ENCODE measurements at places on chromosomes 4 and X.
A peak's percentile ranks its signal among the peaks of the same experiment; 100 is the strongest.

- DNase-seq = no peak
Measured at GRCh38 chr4:77994194-77994721, 62.9 kb upstream of the FRAS1 start.

DNA sequence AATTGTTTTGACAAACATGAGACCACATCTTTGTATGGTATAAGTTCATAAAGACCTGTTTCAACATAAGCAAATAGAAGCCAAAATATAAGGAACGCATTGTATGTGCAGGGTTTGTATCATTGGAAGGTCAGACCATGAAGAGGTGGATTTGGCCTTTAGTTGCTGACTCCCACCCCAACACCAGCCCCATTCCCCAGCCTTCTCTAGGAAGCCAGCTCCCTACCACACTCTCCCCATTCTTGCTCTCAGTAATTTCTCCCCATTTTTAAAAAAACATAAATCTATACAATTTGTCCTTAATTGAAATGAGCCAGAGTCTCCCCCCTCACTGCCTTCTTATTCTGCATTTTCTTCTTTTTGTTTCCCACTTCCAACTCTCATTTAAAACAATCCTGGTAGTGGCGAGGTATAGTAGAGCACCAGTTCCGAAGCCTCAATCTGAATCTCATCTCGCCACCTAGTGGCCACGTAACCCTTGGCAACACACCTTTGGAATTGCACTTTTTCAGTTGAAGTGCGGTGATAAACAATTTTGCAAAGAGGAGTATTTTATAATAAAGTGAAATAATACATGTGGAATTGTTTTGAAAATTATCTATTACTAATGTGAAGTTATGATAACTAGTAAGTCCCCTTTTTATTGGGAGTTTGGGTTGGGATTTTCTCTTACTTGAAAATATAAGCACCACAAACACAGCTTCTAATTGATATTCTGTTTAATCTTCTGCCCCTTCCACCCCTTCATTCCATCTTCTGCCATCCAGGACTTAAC lies 126.6 kb downstream of the ASB9 start:
- DNase-seq = peak; percentile 10

DNA sequence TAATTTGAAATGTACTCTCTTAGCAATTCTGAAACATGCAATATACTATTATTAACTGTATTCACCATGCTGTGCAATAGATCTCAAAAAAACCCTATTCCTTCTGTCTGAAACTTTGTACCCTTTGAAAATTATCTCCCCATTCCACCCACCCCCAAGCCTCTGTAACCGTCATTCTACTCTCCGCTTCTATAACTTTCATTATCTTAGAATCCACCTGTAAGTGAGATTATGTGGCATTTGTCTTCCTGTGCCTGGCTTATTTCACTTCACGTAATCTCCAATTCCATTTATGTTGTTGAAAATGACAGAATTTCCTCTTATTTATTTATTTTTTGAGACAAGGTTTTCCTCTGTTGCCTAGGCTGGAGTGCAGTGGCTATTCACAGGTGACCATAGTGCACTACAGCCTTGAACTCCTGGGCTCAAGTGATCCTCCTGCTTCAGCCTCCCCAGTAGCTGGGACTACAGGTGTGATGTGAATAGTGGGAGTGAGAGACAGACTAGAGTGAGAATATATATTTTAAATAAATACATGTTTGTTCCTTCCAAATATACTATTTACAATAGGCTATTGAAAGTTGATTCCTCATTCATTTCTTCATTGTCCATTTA lies 30.5 kb downstream of the VSIG4 start:
- no peak for DNase-seq

DNA sequence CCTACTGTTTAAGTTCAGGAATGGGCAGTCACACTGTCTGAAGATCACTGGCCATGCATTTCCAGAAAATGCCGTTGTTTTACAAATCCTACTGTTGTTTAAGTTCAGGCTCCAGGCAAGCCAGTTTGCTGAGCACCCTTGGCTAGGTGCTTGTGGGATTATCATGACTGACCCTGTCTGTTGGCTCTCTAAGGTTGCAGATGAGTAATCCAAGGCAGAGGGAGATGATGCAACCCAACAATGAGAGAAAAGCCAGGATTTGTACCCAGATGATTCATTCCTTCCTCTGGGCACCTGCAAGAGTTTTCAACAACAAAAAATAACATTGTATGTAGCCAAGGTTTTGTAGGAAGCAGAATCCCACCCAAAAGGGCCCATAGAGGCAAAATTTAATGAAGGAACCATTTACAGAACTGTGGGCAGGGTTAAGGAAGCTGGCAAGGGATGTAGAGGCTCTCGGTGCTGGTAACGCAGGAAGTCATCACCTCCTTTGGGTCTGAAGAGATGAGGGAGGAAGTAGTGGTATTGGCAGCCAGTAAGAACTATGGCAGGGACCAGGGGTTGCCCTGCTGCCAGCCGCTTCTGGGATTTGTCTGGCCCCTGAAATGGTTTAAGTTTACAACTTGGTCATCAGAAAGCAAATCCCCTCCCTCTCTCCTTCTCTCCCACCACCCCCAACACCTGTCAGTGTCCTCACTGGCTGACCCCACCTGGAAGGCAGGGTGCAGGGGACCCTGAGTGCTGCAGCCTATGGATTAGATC lies 54.8 kb downstream of the MSX1 start:
- no peak for DNase-seq

- no peak for DNase-seq
Measured at GRCh38 chr4:149631629-149632028, 184.0 kb downstream of the IQCM start.

GRCh38 chr4:141416219-141416618 lies 195.5 kb downstream of the ZNF330 start:
- no peak for DNase-seq

DNA sequence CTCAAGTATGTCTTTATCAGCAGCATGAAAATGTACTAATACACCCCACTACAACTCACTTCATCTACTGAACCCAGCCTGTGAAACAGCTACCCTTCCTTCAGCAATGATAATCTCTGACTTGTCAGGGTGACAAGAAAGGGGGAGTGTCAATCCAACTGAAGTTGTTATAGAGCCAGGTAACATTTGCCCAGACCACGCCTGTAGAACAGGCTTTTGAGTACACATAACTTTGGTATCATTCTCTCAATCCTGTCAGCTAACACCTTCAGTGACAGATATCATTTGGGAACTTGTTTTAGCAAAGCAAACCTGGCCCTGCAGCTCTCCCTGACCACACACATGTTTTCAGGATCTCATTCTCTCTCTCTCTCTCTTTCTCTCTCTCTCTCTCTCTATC lies 592.2 kb downstream of the SMARCA1 start:
- DNase-seq = no peak

GRCh38 chr4:20370274-20370673 lies 118.6 kb downstream of the SLIT2 start:
- DNase-seq = no peak

DNA sequence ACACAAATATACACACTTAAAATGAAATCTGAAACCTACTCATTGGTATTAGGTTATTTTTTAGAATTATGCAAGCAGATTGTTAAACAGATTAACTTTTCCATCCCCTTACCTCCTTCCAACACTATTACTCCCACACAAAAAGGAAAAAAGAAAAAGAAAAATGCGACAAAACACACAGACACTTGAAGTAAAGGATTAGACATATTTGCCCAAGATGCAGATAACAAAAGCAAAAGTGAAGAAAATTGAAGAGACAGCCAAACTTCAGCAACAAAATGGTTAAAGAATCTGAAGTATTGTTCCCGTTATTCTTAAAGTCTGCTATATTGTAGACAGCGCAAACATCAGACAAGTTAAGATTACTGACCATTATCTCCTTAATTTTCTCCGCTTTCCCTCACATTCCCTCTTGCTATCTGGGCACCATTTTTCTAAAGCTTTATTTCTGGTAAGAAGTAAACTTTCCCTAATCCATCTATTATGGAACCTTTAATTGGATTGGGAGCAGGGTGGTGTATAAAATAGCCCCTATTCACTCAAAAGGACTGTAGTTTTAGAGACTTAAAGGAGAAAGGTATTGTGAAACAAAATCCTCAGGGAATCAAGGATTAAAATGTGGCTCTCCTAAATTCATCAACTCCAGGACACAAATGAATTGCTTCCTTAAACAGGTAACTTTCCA lies 34.7 kb upstream of the MAB21L2 start:
- DNase-seq = no peak

DNA sequence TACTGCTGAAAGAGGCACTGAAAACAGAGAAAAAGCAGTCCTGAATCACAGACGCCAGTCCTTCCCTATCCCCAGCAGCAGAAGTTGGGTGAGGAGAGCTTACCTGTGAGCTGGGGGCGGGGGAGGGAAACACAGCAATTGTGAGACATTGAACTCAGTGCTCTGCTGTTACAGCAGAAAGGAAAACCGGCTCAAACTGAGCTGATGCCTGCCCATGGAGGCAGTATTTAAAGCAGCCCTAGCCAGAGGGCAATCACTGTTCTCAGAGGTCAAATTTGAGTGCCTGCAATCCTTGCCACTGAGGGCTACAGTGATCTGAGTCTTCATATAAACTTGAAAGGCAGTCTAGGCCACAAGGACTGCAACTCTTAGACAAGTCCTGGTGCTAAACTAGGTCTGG lies 220.7 kb downstream of the GRXCR1 start:
- DNase-seq = no peak

GRCh38 chrX:2188330-2188792 lies 312.4 kb downstream of the DHRSX start:
- DNase-seq = no peak

DNA sequence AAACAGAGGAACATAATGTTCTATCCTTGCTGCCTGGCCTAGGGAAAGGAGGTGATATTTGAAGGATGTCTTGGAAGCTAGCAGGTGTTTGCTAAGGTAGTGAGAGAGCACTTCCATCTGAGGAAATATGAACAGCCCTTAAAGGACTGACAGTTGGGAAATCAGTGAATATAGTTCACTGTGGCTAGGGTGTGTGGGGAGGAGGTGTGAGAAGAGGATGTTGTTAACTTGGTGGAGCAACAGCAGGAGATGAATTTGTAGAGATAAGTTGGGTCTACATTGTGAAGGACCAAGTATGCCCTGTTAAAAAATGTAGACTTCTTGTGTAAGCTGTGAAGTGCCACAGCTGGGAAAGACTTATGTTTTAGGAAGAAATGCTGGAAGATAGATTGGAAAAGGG lies 25.5 kb downstream of the TBC1D19 start:
- DNase-seq = no peak

DNA sequence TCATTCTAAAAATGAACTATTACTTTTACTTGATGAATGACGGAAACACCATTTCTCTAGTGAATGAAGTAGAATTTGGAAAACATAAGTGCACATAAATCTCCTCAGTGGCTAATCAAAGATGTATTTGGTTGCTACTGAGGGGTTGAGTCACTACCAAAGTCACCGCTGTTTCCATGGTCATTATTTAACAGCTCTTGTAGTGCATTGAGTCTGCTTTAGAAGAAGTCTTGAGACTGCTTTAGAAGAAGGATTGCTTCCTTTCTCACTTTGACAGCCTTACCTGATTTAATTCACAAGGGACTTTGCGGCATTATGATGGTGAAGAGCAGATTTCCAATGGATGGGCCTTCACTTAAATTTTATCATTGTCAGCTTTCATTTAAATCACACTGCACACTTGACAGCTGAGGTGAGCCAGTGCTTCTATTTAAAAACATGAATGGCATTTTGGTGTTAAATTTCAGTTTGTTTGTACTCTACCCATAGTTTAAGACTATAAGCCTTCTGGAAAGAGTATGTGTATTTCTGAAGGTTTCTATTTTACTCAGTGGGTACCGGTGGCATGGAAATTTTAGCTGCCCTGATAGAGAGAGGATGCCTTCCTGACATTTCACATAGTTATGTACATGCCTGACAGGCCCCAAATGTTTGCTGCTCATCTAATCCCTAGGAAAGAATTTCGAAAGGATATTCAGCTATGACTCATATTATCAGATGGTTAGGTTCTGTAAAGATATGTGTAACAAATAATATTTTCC lies 9.5 kb downstream of the ASB5 start:
- no peak for DNase-seq

DNA sequence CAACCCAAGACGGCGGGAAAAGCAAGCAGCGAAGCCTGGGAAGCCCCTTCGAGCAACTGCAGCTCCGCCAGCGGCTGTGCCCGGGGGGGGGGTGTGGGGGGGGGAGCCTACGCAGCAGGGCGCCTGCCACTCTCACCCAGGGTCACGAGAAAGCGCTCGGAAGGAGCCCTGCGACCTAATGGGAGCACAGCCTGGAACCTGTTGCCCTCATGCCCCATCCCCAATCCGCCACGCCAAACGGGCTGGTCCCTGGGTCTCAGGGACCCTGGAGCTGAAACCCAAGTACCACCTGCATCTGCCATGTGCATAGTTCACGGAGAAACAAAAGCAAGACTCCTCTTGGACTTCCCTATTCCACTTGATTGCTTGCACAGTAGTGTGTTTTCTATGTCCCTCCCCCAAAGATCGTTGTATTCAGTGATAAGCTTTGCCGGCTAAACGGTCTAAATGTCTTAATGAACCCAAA lies 359 bp upstream of the GAB3 start:
- no peak for DNase-seq

- DNase-seq = no peak
Measured at GRCh38 chr4:152185786-152186550, 349.9 kb downstream of the FBXW7 start.

- DNase-seq = no peak
Measured at GRCh38 chrX:39000802-39001201, 199.5 kb downstream of the MID1IP1 start.

DNA sequence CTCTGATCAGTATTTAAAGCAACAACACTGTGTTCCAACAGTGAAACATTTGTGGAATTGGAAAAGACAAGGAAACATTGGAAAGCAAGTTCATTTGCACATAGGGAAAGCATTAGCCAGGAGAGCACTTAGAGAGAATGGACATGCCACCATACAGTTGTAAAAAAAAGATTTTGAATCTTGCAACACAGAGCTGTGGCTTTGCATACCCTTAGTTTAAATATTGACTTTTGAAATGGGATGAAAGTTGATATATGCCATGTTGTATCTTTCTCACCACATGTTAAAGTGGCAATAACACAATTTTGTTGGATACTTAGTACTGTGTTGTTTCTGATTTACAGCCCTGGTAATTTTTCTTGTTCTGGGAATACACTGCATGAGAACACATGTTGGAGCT lies 208.1 kb downstream of the BMPR1B start:
- DNase-seq = no peak

- no peak for DNase-seq
Measured at GRCh38 chr4:17134100-17134499, 235.7 kb upstream of the LDB2 start.

GRCh38 chr4:139212900-139213299 lies 35.9 kb upstream of the ELF2 start:
- DNase-seq = no peak

DNA sequence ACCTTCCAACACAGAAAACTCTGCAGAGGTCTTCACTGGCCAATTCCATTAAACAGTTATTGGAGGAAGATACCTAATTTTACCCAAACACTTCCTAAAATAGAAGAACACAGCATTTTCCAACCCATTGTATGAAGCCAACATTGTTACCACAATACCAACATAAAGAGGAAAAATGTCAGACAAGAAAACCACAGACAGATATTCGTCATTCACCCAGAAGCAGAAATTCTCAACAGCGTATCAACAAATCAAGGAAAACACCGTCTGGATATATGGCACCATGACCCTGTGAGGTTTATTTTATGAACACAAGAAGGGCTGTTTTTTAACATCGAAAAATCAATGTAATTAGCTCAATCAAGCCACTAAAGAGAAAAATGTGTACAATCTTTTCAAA lies 255.6 kb downstream of the ASMT start:
- no peak for DNase-seq
